ENCODE measurements at places on chromosomes 6 and 20.

DNA sequence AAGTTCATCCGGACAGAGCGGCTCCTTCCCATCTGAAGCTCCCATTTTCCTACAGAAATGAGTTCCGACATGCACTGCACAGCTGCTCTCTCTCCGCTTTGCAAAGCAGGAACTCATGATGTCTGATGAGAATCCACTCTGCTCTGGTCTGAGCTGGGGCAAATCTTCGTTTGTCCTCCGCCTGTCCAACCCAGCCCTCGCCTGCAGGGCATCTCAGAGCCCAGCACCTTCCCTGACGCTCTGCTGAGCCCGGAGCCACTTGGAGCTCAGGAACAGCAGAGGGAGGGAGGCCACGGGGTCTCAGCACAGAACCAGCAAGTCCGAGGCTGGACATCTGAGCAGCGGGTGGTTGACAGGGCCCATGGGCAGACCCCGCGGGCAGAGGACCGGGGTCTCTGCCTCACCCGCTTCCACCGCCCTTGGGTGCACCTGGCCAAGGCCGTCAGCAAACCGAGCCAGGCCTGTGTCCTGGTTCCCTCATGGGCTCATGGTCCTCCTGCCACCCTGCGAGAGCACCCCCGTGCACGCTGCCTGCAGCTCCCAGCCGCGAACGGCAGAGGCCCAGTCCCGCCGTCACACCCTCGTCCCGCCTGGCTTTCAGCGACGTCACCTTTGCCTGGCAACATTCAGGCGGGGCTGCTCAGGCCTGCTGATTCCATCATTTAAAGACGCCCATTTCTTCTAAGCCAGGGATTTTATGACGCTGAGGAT, 78.5 kb upstream of the BHLHE23 start:
- DNase-seq = no peak

- DNase-seq = no peak
Observed at GRCh38 chr6:36283608-36284007, 13.7 kb downstream of the PNPLA1 start.

- DNase-seq = no peak
Observed at GRCh38 chr6:39490108-39490507, 167.6 kb upstream of the KCNK16 start.

GRCh38 chr20:15399781-15400180, 1062.4 kb upstream of the FLRT3 start:
- no peak for DNase-seq

DNA sequence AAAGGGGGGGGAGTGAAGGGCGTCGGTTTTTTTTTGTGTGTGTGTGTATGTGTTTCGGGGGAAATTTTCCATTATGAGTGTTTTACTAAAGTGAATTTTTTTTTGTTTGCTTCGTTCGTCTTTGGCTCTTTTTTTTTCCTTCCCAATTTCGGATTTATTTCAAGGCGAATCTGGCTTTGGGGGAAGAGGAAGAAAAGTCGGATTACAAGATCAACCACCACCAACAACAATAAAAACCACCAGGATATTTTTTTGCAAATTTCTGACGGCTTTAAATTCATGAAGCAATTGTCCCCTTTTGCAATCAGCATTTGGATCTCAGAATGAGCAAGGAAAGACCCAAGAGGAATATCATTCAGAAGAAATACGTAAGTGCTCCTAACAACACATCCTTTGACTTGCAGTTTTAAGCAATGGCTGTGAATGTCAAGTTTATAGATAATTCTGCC, 372 bp downstream of the JARID2 start:
- DNase-seq = no peak

DNA sequence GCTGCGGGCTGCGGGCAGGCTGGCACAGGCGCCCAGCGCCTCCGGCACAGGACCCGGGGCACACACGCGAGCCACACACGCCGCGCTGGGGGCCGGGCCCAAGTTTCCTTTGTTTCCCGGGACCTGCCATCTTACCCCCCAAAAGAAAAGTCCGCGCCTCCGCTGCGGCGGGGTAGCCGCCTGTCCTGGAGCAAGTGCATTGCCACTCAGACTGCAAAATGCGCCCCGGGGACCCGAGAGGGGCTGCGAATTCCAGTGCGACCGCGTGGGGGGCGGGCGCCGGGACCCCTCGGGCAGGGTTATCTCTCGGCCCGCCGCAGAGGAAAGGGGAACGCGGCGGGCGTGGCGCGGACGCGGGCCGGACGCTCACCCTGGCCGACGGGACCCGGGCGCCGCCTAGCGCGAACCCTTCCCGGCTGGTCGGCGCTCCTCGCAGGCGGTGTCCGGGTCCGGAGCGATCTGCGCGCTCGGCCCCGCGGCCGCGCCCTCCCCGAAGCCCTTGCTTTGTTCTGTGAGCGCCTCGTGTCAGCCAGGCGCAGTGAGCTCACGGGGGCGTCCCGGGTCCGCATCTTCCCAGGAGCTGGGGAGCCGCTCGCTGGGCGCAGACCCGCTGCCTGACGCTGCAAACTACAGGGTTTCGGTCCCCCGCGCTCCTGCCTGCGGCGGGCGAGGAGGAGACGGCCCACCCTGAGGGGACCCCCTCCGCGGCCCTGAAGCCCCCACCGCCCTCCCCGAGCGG, 639 bp upstream of the CD24 start:
- no peak for DNase-seq

DNA sequence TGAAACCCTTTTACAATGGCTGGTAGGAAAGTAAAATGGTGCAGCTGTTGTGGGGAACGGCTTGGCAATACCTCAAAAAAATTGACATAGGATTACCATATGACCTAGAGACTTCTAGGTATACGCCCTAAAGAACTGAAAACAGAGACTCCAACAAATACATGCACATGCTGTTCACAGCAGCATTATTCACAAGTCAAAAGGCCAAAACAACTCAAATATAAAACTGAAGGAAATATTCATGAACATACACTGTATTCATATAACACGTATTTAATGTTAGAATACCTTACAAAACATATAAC, 74.6 kb downstream of the FOXA2 start:
- DNase-seq = no peak

DNA sequence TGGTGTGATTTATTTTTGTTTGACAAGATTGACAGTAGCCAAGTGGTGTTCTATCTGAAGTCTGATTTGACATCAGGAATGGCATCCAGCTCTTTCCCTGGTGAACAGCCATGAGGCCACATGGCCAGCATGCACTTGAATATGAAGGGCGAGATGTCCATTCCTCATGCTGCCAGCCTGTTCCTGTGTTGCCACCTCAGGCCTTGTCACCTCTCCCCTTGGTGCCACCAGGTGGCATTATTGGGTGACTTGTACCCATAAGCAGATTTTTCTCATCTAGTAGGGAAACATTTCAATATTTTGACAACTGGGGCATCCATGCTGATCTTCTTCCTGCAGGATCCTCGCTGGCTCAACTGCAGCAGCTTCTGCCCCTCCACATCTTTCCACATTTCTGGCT, 199.1 kb downstream of the ERMARD start:
- DNase-seq = no peak

DNA sequence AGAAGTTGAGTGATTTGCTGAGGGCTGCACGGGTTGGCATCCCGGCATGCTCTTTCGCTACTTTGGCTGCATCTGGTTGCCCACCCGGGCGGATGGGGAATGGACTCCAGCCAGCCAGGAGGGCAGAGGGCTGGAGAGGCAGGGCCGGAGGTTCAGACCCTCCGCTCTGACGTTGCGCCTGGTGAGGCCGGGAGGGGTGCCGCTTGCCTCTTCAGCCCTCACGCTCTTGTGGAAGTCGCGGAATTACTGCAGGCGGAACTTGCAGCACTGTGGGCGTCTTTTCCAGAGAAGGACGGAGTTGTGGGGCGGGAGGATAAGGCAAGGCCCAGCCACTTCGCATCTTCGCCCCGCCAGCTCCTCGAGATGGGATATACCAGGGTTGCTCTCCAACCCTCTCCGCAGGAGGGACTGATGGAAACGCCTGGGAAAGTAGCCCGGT, 656 bp downstream of the RTEL1 start:
- no peak for DNase-seq

DNA sequence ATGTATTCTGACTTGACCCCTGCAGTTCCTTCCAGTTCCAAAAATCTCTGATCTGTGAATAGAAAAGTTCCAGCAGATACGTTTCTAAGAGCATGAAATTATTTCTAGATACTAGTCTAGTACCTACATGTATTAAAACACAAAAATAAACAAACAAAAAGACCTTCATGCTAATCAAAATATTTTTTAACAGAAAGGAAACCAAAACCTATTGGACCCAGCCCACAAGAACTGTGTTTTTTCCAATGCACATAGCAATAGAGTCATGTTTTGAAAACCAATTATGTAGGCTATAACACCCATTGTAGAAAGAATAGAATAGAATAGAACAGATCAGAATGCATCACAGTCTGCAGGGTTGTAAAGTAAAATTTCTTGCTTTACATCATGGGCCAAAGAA, 158.6 kb upstream of the TNFAIP3 start:
- DNase-seq = no peak

GRCh38 chr6:57423468-57423867, 106.0 kb downstream of the PRIM2 start:
- DNase-seq = no peak

DNA sequence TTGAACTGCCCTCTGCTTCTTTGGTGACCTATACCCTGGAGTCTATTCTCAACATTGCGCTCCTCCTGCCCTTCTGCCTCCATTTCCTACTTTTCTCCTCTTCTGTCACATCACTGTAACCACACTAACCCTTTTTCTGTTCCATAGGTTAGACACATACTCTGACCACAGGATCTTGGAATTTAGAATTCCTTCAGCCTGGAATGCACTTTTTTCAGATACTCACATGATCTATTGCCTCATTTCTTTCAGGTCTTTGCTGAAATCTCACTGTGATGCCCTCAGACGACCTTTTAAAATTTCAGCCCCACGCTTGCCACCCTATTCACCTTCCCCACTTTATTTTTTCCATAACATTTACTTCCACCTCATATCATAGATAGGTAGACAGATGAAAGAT, 5.1 kb downstream of the VNN1 start:
- DNase-seq = no peak

- peak; percentile 16 for DNase-seq
Observed at GRCh38 chr20:32333988-32334885, 23.9 kb upstream of the ASXL1 start.

DNA sequence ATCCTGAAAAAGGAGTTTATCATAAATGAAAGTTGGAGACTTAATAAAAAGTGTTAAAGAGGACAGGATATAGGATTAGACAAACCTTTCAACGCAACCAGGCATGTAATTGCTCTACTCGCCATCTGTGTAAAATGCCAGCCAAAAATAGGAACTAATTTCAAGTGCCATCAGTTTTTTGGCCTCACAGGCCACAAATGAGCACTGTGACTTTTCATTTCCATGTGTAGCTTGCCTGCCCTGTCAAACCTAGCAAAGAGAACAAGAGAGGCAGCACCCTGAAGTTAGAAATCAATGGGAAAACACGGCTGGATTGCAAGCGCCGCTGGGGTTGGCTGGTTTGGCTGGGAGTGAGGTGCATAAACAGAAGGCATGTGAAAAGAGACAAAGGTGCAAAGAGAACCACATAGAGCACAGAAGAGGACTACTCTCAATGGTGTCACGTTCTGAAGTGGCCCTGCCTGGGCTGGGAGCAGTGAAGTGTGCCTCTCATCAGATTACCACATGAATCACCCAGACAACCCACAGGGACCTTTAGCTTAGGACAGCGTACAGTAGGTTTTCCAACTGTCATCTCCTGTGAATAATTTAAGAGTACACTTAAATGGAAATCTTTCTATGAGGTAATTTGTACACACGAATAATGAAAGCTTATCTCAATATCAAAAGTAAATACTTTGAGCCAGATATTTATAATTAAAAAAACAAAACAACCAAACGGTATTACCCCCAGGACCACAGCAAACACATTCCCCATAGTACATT, 78.0 kb upstream of the NHSL1 start:
- DNase-seq = no peak

DNA sequence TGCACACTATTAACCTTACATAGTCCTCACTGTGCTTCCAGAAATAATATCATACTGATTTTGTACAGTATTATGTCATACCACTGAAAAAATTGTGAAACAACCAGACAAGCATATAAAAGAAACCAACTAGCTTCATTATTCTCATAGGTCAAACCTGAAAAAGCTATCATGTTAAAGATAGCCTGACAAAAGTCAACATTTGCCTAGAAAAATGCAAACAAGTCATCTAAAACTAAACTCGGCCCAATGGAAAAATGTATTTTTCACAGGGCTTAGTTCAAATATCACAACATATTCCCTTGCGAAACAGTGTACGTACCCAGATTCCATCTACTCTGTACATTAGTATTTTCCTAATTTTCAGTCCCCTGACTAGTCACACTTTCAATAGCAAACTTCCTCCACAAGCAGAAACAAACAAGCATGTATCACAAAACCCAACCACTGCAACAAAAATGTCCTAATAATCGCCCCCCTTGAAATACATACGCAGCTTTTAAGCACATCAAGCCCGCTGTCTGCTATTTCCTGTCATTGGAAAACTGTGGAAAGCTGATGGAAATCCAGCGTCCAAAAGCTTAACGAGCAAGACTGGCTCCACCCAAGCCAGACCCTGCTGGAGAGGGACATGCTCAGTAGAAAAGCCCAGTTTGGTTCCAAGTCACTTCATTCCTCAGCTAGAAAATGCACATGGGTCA, 93.1 kb downstream of the EPB41L2 start:
- no peak for DNase-seq

DNA sequence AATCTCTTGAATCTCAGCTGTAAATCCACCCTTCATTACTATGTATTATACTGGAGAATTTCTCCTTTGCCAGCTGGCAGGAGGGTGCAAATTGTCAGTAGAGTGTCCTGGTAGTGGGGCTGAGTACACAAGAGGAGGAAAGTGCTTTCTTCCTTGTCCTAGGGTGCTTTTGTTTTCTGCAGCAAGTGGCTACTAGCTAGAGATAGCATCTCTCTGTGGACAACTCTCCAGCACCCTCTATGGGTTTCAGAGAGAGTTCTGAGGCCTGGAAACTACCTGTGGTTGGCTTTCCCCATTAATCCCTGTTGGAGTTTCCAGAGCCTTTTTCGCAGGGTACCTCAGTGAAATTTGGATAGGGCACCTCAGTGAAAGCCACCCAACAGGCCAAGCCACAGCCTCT, 422.5 kb upstream of the RGS17 start:
- DNase-seq = no peak

DNA sequence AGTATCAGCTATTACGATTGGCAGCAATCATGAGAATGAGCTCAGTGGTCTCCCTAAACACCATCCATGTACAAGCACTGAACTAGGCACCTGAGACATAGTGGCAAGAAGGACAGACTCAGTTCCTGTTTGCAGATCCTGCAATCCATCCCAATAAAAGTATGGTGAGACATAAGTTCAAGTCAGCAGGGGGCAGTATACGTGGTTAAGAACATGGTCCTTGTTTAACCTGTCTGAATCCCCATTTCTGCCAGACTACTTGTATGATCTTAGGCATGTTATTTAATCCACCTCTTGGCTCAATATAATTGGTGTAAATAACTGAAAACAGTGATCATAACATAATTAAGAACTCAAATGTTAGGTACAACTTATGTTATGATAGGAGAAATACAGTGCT, 33.2 kb upstream of the PNISR start:
- no peak for DNase-seq

DNA sequence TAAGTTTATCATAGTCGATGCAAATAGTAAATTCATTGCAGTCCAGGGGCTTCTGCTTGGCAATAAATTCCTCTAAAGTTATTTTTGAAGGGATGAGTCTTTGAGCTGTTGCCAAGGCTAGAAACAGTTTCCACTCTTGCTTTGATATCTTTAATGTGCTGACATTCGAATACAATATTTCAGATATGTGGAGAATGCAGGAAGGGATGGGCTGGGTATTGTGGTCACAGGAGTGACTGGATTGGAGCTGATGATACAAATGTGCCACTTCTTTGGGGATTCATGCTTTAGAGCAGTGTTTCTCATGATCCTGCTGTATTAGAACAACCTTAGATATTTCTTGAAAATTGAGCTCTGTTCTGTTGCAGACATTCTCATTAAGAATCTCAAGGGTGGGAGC, 139.0 kb downstream of the PRDM13 start:
- DNase-seq = no peak

Measured in T follicular helper cell (primary cell).